ENCODE measurements at places on chromosomes 6 and 20.
A peak's percentile ranks its signal among the peaks of the same experiment; 100 is the strongest.

- DNase-seq: no peak
Measured at GRCh38 chr6:167267921-167268401, 23.2 kb upstream of the UNC93A start.

DNA sequence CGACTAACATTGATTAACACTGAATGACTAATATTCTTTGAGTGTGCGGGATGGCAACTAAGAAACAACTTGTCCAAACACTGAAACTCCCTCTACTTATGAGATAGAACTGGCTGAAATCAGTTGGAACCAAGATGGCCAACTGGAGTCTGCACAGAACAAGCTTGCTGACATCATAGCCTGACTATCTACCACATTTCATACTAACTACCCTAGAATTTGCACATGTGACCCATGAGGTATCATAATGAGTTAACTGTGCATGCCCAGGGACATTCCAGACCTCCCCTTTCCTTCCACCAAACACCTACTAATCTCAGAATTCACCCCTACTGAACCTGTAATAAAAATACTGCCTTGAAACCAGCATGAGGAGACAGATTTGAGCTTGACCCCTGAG lies 43.2 kb downstream of the PHIP start:
- no peak for DNase-seq

DNA sequence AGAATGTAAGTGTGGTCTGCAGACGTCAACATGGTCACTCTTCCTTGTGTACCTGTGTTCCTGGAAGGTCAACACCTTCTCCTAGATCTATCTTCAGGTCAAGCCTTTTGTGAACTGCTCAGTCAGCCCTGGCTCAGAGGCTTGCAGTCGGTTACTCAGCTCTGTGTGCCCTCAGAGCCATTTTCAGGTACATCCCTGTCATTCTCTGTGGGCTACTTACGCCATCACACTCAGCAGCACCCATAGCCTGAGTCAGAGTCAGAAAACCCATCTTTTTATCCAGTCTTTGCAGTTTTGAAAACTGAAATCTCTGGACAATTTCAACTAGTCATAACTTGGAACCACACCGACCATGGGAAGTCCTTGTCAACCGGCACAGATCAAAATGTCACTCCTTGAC lies 35.3 kb downstream of the TGM3 start:
- DNase-seq: no peak

DNA sequence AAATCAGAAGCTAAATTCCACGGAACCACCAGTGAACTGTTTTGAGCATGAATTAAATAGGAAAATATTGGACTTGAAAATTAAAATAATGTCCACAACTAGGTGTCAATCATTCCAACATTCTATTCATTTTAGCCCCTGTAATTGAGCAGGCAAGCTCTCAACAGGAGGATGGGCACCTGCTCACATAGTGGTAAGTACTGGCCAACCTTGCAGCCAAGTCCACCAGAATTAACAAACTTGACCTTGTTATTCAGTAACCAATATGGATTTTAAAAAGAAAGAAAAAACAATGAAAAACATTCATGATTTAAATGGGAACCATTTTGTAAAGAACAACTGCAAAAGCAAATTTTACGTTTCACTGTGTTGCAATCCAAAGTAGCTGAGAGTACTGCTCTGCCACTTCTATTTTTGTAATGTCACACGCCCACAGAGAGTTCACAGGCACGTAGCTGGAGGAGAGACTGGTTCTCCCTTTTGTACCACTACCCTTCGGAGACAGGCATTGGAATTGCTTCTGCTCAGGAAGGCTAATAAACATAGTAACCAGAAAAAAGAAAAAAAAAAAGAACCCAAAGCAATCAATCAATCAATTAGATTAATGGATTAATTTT lies 75.2 kb upstream of the F13A1 start:
- no peak for DNase-seq

DNA sequence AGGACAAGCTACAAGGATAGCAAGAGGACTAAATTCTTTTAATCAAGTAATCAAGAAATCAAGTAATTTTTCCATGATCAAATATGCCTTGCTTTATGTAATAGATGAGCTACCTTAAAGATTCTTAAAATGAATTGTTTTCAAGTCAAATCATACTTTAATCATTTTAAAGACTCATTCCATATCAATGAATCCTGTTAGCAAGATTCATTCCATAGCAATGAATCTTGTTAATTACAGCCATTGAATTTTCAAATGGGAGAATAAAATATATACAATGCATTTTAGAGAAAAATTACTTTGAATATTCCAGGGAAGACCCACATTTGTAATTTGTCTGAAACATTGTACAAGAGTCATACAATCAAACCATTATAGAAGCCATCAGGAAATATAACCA lies 145.7 kb downstream of the RFX6 start:
- no peak for DNase-seq

- no peak for DNase-seq
Measured at GRCh38 chr20:24672886-24673677, 203.7 kb downstream of the SYNDIG1 start.

GRCh38 chr6:21323577-21323976 lies 270.0 kb upstream of the SOX4 start:
- no peak for DNase-seq

DNA sequence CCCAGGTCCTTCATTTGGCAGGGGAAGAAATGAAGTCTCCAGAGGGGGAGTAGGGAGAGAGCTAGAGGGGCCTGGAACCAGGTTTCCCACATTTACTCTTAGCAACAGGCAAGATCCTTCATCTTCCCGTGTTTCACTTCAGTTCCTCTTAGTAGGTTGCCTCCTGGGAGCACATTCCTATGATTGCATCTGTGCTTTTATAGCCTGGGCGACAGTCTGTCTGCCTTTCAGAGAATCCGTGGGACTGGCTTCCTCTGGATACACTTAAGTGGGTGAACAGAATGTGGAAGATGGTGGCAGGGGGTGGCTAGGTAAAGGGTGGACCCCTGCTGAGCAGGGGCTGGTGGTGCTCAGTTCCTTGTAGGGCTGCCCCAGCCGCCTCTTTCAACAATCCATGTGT lies 33.4 kb downstream of the STK35 start:
- DNase-seq: no peak

DNA sequence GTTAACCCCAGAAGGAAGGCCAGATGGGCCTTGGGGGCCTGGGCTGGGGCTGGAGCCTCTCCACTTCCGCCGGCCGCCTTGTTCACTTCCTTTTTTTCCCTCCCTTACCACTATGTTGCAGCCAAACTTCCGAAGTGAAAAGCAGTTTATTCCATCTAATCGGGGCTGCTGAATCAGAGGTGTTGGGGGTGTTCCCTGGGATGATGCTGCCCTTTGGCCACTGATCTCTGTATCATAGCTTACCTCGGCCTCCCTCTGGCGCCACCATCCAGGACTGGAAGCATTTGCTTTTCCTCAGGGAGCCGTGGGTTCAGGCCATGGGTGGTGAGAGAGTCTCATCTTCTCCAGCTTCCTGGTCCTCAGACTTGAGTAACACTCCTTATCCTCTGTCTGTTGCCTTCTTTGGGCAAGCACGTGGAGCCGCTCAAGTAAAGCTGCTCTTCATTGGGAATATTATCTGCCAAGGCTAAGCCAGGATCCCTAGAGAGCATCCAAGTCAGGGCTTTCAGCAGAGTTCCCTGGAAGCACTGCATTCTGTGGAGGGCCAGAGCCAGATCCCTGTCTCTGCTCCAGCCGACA lies 39.6 kb downstream of the SLX4IP start:
- no peak for DNase-seq

DNA sequence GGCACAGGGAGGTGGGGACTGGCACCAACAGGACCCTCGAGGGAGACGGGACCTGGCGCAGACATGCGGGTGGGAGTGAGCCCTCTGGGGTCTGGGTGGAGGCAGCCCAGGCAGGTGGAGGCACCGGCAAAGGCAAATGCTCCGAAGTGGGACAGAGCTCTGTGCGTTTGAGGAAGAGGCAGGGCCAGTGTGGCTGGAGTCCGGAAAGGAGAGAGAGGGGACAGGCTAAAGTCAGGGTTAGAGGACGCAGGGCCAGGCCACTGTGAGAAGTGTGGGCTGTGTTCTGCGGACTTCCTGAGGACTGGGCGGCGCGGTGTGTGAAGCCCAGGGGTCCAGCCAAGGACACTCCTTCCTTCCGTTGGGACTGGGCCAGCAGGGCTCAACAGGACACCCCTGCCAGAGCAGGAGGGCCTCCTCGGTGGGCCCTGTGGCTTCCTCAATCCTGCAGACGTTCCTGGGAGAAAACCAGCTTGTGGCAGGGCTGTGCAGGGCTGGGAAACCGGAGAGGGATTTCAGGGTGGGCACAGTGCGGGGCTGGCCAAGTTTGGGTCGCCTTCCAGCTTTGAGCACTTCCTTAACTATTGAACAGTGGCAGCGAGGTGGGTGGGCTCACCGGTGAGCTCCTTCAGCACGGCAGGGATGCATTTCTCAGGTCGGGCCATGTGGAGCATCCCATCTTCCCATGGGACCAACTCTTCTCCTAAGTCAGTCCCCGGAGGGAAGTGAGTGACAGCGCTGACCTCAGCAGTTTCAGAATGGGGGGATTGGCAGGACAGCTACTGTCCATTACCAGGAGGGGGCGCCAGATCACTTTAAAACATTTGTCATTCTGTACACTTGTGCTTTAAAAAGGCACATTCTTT lies 22.5 kb downstream of the MOCS3 start:
- DNase-seq: peak; percentile 72

- DNase-seq: no peak
Measured at GRCh38 chr6:37565267-37566110, 65.8 kb upstream of the CCDC167 start.

- DNase-seq: no peak
Measured at GRCh38 chr20:63946986-63947637, 9.1 kb downstream of the UCKL1 start.

- no peak for DNase-seq
Measured at GRCh38 chr6:30483677-30484279, 5.5 kb upstream of the HLA-E start.

DNA sequence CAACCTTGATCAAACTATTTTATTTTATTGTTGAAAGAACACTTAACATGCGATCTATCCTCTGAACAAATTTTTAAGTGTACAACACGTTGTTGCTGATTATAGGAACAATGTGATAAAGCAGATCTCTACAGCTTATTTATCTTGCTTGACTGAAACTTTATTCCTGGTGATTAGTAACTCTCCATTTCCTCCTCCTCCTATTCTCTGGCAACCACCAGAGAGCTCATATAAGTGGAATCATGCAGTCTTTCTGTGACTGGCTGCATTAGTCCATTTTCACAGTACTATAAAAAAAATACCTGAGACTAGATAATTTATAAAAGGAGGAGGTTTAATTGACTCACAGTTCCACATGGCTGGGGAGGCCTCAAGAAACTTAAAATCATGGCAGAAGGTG lies 218.1 kb downstream of the LRFN2 start:
- DNase-seq: no peak

- DNase-seq: no peak
Measured at GRCh38 chr6:113662093-113662665, 195.0 kb upstream of the MARCKS start.

DNA sequence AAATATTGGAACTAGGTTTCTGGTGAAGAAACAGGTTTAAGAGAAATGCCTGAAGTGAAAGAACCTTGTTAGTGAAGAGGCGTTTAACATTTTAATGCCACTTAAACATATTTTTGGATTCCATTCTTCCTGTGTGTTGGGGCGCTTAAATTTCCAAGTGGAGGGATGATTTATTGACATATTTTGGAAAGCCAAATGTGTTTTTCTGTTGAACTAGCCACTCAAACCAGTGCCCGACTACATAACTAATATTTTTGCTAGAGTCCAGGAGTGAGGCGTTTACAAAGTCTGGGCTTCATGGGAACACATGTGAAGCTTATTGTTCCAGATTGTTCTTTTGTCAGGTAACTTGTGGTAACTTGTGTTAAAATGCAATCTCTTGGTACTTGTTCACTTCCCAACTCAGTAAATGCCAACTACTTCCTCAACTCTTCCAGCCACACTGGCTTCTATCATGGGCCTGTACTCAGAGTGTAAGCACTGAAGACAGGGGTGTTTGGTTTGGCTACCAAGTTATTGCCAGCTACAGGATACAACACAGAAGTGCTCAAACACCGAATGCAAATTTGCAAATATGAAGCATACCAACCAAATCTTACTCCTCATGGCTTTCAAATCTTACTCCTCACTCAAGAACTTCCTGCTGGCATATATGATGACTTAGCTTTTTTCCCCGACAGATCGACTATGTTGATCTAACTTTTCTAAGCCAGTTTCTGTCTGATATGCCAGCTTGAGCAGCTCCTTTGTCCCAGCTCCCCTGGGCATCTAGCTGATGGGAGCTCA lies 2.0 kb upstream of the ZNFX1 start:
- no peak for DNase-seq

DNA sequence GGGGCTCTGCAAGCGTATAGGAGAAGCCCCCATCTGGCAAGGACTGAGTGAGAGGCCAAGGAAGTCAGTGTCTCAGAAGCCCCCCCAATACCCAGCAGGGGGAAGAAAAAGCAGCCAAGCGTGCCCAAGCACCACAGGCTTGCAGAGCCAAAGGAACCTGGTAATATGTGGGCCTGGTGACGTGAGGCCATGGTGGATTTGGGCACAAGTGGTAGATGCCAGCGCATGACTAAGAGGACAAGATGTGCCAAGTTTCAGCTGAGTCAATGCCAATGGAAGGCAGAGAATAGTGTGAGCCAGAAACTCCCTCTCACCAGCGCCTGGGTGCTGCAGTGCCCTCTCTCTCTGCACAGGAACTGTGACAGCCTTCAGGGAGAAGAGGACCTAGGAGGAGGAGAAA lies 110.0 kb downstream of the QRSL1 start:
- no peak for DNase-seq

GRCh38 chr6:109513571-109514071 lies 30.6 kb upstream of the ZBTB24 start:
- no peak for DNase-seq

DNA sequence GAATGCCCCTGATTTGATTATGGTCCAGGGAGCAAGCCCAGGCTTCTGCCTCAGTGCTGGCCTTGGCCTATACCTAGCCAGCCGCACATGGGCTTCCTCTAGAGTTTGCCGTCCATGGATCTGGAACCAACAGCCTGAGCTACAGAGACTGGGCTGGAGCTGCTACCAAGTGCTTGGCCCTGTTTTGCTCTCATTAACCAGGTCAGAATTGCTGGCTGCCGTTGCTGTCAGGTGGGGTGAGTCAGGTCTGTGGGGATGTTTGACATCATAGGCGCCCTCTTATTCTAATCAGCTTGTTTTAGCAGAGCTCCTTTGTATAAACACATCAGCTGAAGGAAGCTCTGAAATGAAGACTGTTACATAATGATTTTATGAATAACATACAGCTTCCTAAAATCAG lies 83.1 kb upstream of the PHACTR2 start:
- no peak for DNase-seq

GRCh38 chr6:138517635-138518034 lies 18.3 kb upstream of the NHSL1 start:
- peak; percentile 39 for DNase-seq

GRCh38 chr6:156901309-156902019 lies 124.3 kb downstream of the ARID1B start:
- no peak for DNase-seq

DNA sequence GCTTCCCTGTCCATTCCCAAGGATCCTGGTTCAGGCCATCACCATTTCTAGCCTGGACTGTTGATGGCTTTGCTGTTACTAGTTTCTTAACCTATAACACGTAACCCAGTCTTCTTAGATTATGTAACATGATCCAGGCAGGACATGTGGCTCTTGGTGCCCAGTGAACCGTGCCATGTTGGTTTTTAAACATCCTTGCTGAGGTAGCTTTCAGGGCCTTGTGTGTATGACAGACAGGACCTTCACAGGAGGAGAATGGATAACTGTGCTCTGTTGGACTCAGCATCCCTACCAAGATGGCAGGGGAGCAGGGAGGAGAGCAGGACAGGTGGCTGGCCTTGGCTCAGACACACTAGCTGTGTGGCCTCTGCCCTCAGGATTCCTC lies 46.8 kb downstream of the PANK2 start:
- no peak for DNase-seq

GRCh38 chr6:111550953-111551352 lies 54.7 kb downstream of the TRAF3IP2 start:
- no peak for DNase-seq

- DNase-seq: no peak
Measured at GRCh38 chr6:10883312-10884244, 1.7 kb upstream of the GCM2 start.

All from Peyer's patch (tissue), 4 donors.